Head of caudate nucleus (tissue), 42 donors: ENCODE measurements at places on chromosomes 3 and 15.

DNA sequence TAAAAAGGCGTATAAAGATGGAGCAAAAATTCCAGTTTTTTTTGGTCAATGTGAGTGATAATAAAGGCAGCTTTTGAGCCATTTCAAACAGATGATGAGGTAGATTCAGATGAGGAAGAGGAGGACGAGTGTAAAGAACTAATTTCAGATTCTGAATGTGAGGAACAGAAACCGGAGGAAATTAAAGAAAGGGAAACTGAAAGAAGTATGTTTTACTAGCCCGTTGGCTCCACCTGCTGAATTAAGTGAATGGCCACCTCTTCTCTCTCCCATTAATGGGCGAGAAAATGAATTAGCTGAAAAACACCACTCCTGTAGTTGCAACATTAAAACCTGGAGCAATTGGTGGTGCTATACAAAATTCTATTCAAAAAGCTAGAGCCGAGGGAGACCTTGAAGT is 55.4 kb downstream of the CYP19A1 start:
- DNase-seq: no peak

- DNase-seq: no peak
Measured at GRCh38 chr3:38599886-38600285, 49.6 kb downstream of the SCN5A start.

DNA sequence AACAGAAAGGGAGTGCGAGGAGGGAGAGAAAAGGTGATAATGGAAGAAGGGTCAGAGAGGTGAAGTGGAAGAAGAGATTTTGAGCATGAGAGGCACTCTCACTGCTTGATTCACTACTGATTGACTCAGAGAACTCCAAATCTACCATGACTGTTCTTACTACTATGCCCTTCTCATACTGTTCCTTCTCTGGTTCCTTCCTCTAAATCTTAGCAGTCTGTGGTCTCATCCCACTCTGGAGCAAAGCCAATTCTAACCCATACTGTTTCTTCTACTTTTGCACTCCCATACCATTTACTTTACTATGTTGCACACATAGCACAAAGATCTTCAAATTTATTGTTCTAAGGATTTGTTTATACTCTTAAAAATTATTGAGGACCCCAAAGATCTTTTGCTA is 100.8 kb downstream of the DTWD1 start:
- DNase-seq: no peak

DNA sequence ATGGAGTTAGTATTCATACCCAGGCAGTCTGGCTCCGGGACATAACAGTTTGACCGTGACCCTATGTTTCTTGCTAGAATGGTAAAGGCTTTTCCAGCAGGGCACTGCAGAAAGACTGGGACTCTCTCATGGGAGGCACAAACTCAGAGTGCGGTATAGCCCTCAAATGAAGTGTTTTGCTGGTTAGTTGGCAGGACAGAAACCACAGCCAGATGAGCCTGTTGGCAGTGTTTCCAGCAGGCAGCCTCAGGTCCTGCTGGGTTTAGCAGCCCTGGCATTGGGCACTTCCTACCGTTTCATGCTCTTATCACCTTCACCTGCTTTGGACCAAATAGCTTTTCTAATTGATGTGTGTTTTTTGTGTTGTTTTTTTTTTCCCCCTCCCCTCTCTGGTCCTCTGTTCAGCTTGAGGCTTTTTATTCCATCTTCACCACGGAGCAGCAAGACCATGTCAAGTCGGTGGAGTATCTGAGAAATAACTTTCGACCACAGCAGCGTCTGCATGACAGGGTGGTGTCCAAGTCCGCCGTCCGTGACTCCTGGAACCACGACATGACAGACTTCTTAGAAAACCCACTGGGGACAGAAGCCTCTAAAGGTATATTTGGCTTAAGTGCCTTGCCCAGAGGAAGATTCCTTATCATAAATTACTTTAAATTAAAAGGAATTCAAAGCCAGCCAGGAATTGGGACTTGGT is 205.6 kb downstream of the FEZF2 start:
- DNase-seq: no peak

- DNase-seq: no peak
Measured at GRCh38 chr3:117553461-117553860, 843.9 kb downstream of the TUSC7 start.

DNA sequence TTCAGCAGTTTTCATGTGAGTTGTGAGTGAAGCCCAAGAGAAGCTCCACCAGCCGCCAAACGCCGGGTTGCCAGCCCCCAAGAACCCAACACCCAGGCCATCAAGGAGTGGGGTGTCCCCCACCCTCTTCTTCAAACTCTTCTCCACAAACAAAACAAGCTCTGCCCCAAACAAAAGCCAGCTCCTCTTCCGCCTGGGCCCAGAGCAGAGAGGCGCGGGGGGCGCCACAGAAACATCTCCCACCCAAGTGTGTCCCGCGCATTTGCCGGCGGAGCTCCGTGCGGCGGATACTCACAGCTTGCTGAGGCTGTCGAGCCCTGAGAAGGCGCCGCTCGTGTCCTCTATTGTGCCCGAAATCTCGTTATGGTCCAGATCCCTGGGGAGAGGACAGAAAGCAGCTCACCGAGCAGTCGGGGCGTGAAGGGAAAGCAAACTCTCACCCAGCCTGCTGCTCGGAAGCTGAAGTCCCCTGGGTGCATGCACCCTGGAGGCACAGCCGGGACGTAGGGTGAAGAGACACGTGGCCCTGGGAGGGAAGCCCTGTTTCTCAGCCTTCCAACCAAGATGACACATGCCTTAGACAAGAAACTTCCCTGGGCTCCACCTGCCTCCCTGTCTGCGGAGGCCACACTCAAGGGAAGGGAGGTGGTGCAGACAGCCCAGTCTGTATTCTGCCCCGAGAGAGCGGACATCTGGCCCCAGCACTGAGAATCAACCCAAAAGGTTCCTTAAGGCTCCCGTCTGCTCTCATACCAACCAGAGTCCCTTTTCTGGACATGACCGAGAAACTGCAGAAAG is 95.7 kb downstream of the LRIG1 start:
- no peak for DNase-seq

- DNase-seq: no peak
Measured at GRCh38 chr3:182414586-182414985, 378.7 kb upstream of the ATP11B start.

GRCh38 chr15:39843565-39843964 is 60.9 kb upstream of the FSIP1 start:
- DNase-seq: no peak

DNA sequence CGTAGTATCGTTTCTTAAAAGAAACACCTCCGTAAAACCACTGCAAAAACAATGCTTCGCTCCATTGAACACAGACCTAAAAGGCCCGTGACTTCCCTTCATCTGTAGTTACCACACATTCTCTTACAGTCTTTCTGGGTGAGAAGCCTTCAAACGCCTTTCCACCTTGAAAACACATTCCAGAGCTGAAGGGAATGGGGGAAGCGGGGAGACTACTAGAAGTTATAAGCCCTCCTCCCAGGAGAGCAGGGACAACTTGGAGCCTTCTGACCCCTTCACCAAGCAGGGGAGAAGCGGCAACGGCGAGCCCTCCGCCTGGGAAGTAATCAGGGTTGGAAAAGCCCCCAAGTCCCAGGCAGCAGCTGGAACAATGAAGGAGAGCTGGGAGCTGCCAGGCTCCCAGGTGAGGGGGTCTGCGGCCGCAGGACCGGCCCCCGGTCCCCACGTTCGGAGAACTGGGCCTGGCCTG is 461 bp downstream of the SECISBP2L start:
- peak; percentile 42 for DNase-seq

DNA sequence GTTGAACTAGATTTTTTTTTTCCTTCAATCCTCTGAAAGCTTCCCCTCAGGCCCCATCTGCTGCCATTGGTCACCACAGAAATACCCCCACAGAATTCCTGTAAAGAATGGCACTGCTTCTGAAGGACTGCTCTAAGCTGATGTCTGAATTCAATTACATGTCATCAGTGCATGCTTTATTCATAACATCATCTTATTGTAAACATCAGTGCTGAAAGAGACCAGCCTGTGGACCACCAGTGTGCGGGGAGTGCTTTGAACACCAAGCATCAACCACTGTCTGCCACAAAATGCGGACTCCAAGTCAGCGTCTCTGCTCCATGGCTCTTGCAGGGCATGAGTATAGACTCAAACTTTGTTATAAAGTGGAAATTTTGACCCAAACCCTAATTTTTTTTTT is 11.6 kb downstream of the PHLDB2 start:
- DNase-seq: no peak

- no peak for DNase-seq
Measured at GRCh38 chr15:101784644-101785043, 18.7 kb upstream of the OR4F6 start.

DNA sequence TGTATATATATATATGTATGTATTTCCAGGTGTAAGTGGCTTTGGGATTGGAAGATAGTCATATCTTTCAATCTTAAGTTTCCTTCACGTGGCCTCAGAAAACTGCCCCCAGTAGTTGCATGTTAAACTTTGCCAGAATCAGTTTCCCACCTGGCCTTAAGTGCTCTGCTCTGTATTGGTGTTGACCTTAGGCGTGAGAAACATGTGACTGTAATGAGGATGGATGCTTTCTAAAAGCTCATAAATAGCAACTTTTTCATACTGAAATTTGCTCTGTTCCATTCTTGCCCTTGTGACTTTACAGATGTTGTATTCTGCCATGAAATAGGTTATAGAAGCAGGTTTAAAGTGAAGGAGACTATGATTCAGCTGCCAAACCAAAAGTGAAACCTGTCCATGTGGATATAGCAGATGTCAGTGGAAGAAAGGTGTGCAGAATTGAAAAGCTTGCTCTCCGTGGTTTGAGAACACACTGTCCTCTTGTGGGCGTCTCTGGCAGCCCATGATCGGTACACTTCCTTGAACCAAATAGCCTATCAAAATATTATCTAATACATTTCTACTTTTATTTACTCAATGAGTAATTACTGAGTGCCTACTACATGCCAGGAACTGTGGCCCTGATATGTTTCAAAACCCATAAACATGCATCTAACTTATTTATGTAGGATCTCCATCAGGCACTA is 15.8 kb downstream of the SCG5 start:
- DNase-seq: no peak

DNA sequence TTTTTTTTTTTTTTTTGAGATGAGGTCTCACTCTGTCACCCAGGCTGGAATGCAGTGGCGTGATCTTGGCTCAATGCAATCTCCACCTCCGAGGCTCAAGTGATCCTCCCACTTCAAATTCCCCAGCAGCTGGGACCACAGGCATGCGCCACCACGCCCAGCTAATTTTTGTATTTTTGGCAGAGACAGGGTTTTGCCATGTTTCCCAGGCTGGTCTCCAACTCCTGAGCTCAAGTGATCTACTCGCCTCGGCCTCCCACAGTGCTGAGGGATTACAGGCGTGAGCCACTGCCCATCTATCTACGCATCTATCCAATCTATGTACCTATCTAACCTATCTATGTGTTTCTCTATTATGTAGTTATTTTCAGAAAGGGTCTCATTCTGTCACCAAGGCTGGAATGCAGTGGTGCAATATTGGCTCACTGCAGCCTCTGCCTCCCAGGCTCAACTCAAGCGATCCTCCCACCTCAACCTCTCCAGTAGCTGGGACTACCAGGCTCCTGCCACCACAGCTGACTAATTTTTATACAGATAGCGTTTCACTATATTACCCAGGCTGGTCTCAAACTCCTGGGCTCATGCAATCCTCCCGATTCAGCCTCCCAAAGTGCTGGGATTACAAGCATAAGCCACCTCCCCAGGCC is 20.2 kb upstream of the GPX1 start:
- DNase-seq: no peak

DNA sequence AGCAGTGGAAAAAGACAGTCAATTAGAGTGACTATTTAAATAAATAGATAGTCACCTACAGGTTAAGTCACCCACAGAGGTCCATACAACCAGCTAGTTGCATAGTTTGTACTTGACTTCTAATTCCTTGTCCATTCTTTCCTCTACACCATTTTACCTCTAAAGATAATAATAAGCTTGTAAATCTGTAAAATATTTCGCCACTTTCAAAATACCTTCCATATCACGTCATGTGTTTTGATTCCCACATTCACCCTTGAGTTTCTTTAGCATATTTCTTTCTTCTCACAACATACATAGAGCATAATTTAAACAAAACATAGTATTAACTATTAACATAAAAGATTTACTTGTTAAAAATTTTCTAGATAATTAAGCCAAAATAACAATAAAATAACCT is 689.6 kb downstream of the MECOM start:
- DNase-seq: no peak

GRCh38 chr15:52857937-52858781 is 68.0 kb upstream of the ONECUT1 start:
- DNase-seq: no peak

- DNase-seq: no peak
Measured at GRCh38 chr3:67521053-67521646, 133.3 kb downstream of the SUCLG2 start.

GRCh38 chr3:65951836-65952505 is 86.7 kb downstream of the MAGI1 start:
- DNase-seq: no peak

DNA sequence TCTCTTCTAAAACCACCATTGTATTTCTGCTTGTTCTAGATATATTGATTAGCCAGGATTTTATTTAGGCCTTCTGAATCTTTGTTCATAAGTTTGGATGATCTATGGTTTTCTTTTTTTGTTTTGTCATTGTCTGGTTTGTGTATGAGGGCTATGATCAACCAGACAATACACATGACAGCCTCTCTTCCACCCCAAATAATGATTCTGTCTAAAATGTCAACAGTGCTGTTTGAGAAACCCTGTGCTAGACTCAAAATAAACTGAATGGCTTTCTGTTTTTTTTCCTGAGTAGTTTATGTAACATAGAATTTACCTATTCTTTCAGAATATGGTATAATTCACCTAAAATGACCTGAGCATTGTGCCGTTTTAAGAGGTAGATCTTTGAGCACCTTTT is 66.1 kb downstream of the PLCL2 start:
- DNase-seq: no peak
